Activated CD8-positive, alpha-beta memory T cell treated with anti-CD3 and anti-CD28 coated beads, Interleukin-2, amount 50 U/mL, for 48 hours (primary cell): ENCODE measurements at places on chromosomes 1 and 21.

GRCh38 chr1:89546082-89546889 lies 21.7 kb downstream of the LRRC8B start:
- DNase-seq = no peak

DNA sequence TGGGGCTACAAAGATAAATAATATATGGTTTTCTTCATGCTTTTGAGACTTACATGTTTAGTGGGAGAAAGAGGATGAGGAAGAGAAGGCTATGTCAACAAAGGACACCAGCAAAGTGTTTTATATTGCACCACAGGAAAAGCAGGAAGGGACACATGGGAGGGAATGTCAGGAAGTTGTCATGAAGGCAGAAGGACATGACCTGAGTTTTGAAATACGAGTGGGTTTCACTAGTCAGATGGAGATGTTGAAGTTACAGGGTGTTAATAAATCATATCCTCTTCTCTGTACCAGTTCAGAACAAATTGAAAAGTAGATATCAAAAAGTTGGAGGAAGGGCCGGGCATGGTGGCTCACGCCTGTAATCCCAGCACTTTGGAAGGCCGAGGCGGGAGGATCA lies 18.2 kb upstream of the AGO1 start:
- DNase-seq = no peak

DNA sequence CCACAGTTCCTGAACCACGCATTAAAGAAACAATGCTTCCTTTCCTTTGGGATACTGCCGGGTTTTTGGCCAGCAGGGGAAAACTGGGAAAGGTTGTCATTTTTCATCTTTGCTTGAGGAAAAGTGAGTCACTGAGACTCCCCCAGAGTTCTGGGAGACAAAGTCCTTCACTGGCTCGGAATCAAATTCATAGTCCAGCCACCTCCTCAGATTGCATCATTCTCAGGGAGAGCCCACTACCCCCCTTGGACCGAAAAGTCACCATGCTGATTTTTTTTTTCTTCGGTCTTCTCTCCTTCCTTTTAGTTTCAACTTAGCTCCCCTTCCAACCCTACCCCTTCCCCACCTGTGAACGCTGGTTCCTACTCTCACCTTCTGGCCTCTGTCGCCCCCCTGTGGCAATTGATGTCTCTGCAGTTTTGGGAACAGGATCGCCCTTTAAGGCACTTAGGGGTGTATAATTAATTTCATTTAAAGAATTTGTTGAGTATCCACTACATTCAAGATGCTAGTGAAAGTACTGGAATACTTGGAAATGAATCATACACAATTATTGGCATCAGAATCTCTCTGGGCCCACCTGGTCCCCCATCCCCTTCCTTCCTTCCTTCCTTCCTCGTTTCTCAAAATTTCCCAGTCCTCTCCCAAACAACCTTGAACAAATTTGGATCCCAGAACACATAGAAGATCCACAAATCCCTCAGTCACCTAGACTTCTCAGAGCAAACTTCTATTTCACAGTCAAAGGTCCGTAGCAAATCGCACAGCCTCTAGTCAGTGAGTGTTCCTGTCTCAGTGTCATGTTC lies 6.9 kb downstream of the ACKR1 start:
- peak; percentile 81 for DNase-seq

- no peak for DNase-seq
These were observed 9.1 kb downstream of the SMAP2 start for GRCh38 chr1:40382601-40383000.

GRCh38 chr1:226677027-226678020 lies 61.8 kb downstream of the ITPKB start:
- no peak for DNase-seq

- no peak for DNase-seq
These were observed 15.1 kb upstream of the CD58 start for GRCh38 chr1:116585886-116586285.

- peak; percentile 32 for DNase-seq
These were observed 30.3 kb upstream of the COL6A2 start for GRCh38 chr21:46067505-46068201.

- DNase-seq = no peak
These were observed 226.5 kb downstream of the SMYD3 start for GRCh38 chr1:246280551-246280950.

DNA sequence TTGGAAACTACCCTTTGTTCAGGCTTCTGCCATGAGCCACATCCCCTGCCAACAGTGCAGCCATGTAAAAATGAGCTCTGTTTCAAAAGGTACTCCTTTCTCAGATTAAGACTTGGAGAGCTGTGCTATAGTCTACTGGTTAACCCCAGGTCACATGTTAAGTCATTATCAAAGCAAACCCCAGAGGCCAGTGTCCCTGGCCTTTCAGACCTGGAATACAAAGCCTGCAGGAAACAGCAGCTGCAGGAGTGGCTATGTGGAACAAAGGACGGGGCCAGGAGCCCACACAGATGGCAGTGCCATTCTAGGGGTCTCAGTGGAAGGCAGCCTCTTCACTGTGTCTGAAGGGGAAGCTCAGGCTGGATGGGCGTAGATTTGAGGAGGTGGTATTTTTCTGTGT lies 6.7 kb downstream of the ZNF496 start:
- DNase-seq = no peak

- DNase-seq = no peak
These were observed 72.5 kb downstream of the CDC42BPA start for GRCh38 chr1:227245613-227246320.

DNA sequence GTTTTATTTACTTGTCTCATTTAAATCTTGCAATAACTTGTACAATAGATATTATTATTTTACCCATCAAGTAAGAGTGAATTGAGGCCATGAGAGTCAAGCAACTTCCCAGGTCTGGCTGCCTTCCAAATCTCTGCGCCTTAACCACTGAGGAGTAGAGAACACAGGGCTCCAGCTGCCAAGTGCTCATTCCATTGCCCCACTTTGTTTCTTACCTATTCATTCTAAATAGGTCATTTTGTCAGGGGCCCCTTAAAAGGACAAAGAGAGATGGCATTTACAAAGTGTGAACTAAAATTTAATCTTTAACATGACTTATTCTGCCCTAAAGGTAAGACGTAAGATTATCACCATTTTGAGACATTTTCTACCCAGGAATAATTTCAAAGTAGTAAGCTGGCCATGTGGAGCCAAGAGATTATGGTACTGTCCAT lies 3.5 kb downstream of the PPP1R15B start:
- DNase-seq = no peak

- DNase-seq = no peak
These were observed 37.9 kb upstream of the EDEM3 start for GRCh38 chr1:184792450-184792969.

DNA sequence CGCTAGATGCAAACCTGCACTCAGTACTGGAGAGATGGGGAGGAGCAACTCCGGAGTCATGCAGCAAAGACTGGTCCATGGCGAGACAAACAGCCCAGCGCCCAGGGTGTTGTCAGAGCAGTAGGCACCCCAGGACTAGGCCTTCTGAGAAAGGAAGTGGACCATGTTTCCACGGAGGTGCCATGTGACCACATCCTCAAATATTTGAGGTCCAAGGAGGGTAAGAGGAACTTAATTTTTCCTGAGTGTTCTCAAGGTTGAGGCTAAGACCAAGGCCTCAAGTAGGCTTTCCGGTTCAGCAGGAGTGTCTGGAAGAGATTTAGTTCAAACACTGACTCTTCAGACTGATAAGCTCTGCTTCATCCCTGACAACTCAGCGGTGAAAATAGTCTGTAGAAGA lies 186.2 kb downstream of the RHOU start:
- no peak for DNase-seq

- DNase-seq = no peak
These were observed 17.0 kb upstream of the IGSF21 start for GRCh38 chr1:18090636-18091035.

GRCh38 chr21:34859976-34860653 lies 189.0 kb downstream of the RUNX1 start:
- DNase-seq = no peak

GRCh38 chr1:220421508-220421907 lies 106.4 kb upstream of the MARK1 start:
- no peak for DNase-seq

DNA sequence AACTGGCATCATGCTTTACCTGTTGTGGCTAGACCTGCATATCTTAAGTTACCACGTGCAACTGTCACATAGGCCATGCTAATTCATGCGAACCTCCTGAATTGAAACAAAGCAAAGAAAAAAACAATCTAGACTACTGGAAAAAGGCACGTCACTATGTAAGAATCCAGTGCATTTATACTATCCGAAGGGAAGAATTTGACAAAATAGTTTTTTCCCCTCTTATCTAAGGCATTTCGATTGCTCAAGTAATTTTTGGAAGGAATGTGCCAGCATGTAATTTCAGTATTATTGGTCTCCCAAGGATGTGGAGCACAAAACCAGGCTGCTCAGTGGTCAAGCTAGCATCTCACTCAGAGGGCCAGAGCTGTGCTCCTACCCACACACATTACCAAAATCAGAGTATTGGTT lies 31.5 kb upstream of the C1orf198 start:
- DNase-seq = no peak

DNA sequence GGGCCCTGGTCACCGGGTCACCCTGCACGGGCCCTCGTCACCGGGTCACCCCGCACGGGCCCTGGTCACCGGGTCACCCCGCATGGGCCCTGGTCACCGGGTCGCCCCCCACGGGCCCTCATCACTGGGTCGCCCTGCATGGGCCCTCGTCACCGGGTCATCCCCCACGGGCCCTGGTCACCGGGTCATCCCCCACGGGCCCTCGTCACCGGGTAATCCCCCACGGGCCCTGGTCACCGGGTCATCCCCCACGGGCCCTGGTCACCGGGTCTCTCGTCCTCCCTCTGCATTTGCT lies 77.6 kb downstream of the RIPK4 start:
- DNase-seq = no peak

- DNase-seq = no peak
These were observed 29.4 kb downstream of the KAZN start for GRCh38 chr1:14627608-14628489.

- DNase-seq = no peak
These were observed 9.6 kb downstream of the EPHX1 start for GRCh38 chr1:225819346-225820192.

DNA sequence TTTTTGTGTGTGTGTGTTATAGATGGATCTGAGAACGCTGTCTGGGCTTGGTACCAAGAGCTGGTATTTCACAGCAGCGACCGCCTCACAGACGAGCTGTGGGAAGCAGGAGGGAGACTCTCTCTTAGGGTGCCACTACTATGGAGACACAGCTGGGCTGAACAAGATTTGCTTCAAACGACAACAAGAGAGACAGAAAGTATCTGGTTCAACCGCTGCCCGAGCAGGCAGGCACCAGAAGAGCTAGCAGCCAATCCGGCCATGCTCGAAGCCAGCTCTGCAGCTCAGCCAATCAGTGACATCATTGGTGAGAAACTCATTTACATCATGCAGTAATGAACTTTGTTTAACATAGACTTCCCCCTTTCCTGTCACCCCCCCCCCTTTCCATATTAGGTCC lies 341.3 kb downstream of the USP25 start:
- DNase-seq = no peak

- DNase-seq = no peak
These were observed 66.7 kb downstream of the LBR start for GRCh38 chr1:225361176-225361575.
